ENCODE measurements at places on chromosomes 3 and 15.

- DNase-seq, result no peak
These were observed 25.7 kb downstream of the RNU5B-1 start for GRCh38 chr15:65329984-65330735.

DNA sequence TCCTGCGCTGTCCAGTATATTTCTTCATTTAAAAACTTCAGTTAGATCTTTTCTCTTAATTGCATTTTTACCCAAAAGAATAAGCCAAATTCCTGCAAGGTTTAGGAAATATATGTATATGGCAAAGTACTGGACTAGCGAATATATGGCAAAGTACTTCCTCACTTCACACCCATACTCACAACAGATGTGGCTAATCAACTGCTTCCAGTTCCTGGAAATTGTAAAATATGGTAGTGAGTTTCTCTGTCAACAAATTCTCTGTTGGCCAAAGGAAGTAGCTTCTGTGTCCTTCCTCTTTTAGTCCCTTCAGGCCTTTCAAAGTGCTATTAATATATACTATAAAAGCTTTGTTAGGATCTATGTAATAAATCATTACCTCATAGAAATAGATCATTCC is 22.0 kb downstream of the GPR15 start:
- DNase-seq, result no peak

DNA sequence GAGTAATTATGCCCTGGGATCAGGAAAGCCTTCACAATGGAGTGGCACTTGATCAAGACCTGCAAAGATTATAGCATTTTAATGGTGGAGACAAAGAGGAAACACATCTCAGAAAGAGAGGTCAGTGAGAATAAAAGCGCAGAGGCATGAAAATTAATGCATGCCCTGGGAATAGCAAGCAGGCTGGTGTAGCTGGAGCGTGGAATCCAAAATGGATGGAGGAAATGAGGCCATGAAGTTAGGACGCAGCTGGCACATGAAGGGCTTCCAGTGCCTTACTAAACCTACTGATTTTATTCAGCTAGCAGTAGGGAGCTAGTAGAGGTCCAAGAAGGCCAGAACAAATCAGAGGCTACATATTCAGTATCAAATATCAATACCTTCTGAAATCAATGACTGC is 38.1 kb downstream of the TMEM212 start:
- DNase-seq, result no peak

- no peak for DNase-seq
These were observed 20.9 kb downstream of the UQCC5 start for GRCh38 chr3:52557011-52557960.

DNA sequence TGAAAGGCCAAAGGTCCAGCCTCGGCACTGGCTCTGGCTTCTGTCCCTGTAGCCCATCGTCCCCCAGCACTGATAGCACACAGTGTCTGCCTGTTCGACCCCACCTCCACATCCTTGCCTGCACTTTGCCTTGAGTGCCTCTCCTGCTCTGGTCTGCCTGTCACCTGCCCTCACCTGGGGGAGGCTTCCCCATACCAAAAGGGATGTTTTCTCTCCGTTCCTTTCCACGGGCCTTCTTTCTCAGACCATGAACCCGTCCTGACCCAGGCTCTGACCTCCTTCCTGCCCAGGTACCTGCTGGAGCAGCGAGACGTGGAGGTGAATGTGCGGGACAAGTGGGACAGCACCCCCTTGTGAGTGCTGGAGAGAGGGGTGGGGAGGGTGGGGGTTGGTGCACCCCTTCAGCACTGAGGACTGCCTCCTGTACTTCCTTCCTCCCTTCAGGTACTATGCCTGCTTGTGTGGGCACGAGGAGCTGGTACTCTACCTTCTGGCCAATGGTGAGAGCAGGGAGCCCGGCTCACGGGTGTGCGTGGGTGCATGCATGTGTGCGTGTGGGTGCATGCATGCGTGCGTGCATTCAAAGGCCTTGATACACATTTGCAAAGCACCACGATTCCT is 1.5 kb downstream of the ABTB1 start:
- DNase-seq, result no peak

- DNase-seq, result no peak
These were observed 625.4 kb upstream of the TBL1XR1 start for GRCh38 chr3:177822681-177823096.

- DNase-seq, result no peak
These were observed 276.6 kb upstream of the ZPLD1 start for GRCh38 chr3:102158080-102158740.

- no peak for DNase-seq
These were observed 5.2 kb upstream of the GPR176 start for GRCh38 chr15:39925112-39925842.

- no peak for DNase-seq
These were observed 95.4 kb downstream of the PCSK6 start for GRCh38 chr15:101394056-101394630.

DNA sequence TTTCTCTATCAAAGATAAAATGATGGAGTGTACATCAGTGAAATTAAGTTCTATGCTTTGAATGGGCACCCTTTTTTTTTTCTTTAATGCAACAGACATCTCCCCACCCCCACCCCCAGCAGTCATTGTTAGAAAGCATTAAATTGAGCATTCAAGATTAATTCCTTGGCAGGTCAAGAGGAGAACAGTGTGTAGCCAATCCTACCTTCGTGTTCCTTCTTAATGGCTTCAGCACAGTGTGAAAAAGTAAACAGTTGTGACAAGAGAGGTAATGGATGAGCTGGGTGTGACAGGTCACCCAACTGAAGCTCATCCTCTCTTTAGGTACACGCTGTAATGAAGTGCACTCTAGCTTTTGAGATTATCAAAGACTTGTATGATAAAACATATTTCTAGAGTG is 198.5 kb upstream of the RARB start:
- no peak for DNase-seq

- no peak for DNase-seq
These were observed 7.1 kb downstream of the SATB1 start for GRCh38 chr3:18417904-18418572.

DNA sequence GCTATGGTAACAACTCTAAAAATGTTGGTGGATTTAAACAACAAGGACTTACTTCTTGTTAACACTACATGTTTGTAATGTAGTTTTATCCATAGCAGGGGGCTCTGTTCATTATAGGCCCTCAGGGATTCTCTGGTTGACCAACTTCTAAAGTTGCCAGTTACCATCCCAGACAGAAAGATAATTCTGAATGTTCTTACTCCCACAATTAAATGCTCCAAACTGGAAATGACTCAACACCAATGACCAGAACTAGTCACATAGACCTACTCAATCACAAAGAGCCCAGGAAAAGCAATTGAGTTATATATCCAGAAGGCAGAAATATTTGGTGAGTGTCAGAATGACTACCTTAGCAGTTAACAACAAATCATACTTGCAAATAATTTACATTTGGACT is 199.3 kb upstream of the UMPS start:
- no peak for DNase-seq

DNA sequence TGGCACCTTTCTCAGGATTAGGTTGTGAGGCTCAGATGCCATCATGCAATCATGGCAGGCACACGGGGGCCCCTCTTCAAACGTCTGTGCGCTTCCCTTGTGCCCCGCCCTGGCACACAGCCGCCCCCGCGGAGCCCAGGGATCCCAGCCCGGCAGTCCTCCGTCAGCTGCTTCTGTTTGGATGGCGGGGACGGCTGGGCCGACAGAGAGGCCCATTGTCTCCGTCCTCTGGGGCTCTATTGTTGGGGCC is 849 bp upstream of the HDAC11 start:
- DNase-seq, result peak; percentile 17

DNA sequence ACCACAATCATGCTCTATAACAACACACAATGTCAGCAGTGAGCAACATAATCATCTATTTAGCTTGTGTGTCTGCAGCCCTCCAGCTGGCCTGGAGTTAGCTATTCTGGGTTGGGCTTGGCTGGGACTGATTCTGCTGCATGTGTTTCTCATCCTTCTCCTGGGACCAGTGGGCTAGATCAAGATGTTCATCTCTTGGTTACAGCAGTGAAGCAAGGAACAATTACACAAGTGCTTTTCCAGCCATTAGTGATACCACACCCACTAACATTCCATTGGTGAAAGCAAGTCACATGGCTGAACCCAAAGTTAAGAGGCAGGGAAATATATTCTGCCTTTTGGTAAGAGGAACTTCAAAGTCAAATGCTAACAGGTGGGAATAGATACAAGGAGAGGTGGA is 14.6 kb downstream of the NUDT16 start:
- no peak for DNase-seq

DNA sequence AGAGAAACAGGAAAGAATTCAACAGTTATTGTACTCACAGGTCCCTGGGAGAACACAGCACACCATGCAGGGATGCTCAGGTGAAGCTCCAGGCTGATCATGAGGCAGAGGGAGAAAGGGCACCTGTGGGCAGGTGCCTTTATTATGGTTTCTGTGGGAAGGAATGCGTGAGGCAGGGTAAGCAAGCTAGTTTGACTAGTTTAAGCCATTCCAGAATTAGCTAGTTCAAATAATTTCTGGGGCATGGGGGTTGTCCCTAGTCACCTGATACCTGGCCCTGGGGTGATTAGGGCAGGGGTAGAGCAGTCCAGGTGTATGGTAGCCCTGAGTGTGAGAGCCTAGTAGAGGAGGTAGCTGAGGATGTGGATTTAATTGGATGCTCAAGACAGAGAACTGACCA is 47.9 kb upstream of the DCLK3 start:
- no peak for DNase-seq

GRCh38 chr3:32045091-32045915 is 61.1 kb upstream of the GPD1L start:
- DNase-seq, result no peak

- no peak for DNase-seq
These were observed 23.3 kb downstream of the ZNF710 start for GRCh38 chr15:90024406-90024805.

DNA sequence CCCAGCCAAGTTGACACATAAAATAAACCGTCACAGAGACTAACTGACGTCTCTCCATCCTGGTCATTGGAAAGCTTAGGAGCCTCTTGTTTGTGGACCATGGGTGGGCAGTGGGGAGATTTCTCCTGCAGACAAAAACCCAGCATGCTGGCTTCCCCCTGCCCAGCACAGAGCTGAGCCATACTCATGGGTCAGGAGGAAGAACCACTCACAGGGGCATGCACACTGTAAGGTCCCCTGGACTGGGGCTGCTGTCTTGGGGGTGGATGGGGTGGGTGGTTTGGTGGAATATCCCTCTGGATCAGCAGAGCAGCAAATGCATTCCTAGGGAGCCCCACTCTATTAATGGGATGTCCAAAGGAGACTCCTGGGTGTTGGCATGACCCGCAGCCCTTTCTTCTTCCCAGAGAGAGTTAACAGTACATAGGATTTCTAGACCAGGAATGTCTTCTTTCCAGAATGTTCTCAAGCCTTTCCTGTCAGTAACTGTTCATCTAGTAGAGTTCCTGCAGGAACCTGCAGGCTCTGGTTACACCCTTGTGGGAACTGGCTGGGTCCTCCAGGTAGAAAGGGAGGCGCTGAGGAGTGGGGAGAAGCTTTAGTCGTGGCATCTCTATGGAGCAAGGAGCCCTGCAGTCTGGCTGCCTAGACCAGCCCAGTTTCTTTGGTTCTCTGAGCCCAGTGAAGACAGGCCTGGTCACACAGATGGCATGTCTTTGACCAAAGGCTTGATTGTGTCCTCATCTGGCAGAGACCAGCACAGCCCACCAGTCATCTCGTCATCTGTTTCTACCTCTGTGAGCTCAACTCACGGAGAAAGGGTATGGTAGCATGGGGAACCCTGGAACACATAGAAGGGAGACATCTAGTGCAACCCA is 73.4 kb upstream of the PRR23C start:
- DNase-seq, result no peak

GRCh38 chr15:85633859-85634258 is 160.9 kb downstream of the KLHL25 start:
- DNase-seq, result no peak

DNA sequence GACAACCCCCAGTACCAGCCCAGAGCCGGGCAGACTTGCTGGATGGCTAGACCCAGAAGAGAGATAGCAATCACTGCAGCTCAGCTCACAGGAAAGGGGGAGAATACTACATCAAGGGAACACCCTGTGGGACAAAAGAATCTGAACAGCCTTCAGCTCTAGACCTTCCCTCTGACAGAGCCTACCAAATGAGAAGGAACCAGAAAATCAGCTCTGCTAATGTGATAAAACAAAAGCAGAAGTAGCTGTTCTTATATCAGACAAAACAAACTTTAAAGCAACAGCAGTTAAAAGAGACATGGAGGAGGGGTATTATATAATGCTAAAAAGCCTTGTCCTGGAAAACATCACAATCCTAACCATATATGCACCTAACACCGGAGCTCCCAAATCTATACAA is 283.3 kb downstream of the KLF13 start:
- no peak for DNase-seq

GRCh38 chr15:31455499-31455898 is 128.9 kb downstream of the KLF13 start:
- DNase-seq, result no peak

GRCh38 chr3:55802816-55803215 is 315.7 kb upstream of the WNT5A start:
- DNase-seq, result no peak

- DNase-seq, result no peak
These were observed 670.2 kb upstream of the ALCAM start for GRCh38 chr3:104696470-104696869.

DNA sequence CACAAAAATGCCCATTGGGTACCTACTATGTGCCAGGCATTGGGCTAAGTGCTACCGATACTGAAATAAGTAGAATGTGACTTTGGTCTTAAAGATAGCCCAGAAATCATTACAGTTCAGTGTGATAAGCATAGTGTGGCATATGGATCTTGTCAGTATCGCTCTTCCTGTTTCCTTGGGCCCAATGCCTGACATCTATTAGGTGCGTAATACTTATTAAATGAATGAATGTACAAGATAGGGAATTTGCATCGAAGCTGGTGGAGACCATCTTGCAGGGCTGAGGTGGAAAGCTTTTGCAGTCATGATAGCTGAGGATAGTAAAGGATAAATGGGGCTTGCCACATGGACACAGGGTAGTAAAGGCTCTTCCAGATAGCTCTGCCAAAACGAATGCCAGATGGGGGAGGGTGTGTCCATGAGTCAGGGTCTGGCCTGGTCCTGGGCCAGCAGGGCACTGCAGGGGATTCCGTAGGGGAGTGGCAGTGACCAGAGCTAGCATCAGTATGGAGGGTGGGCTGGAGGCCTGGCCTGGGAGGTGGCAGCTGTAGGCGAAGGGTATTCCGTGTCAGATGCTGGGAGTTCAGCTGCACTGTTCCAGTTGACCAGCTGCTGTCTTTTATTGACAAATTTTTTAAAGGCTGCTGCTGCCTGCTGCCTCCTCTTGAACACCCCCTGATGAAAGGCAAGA is 23.5 kb downstream of the TSEN2 start:
- DNase-seq, result no peak

- DNase-seq, result no peak
These were observed 1.9 kb upstream of the SEMA6D start for GRCh38 chr15:47715402-47715801.

DNA sequence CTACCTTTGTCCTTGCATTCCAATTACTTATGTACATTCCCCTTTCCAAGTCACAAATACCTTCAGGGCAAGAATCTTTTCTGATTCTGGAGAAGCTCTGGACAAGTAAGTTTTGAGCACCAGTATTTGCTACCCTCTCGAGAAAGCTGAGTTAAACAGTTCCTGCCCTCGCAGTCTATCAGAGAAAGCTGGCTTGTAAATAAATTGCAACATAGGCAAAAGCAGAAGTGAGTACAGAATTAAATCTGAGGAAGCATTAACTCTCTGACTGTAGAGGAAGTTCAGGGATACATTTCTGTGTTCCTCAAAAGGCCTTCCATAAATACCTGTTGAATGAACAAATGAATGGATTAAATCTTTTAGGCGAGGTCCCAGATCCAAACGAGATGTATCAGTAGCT is 1.2 kb downstream of the OSBPL11 start:
- no peak for DNase-seq
